NCI-H748 treated with DMSO at 0.1 percent for 48 hours (cell line): ENCODE measurements at places on chromosomes 5 and 9.

GRCh38 chr5:175798626-175799025, 72.8 kb upstream of the CPLX2 start:
- DNase-seq: no peak

DNA sequence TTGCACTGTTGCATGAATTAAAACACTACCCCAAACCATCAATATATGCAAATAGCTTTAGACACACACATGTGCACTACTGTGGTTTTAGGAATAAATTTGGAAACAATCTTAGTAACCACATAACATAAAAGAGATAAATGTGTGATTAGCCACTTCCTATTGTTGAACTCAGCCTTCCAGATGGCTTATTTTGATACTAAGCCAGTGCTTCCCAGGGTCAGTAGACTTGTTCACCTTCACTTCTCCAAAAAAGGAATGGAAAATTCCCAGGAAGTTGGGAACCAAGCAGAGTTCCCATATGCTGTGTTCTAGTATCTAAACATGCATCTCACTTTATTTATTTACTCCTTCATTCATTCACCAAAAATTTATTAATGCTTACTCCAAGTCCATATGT, 47.8 kb downstream of the SVEP1 start:
- no peak for DNase-seq

- DNase-seq: no peak
These were observed 178.9 kb downstream of the XRCC4 start for GRCh38 chr5:83256091-83256780.

DNA sequence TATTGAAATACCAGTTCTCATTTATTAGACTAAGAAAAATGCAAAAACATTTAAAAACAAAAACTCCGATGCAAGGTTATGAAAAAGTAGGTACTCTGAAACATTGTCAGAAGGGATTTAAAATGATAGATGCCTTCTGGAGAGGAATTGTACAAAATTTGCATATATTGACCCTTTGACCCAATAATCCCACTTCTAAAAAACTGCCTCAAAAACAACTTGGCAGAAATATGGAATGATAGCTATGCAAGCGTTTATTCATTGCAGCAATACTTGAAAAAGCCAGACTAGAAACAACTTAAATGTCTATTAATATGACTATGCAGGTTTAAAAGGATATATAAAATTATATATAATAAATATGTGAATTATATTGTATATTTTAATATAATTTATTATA, 118.4 kb downstream of the PLK2 start:
- DNase-seq: no peak

DNA sequence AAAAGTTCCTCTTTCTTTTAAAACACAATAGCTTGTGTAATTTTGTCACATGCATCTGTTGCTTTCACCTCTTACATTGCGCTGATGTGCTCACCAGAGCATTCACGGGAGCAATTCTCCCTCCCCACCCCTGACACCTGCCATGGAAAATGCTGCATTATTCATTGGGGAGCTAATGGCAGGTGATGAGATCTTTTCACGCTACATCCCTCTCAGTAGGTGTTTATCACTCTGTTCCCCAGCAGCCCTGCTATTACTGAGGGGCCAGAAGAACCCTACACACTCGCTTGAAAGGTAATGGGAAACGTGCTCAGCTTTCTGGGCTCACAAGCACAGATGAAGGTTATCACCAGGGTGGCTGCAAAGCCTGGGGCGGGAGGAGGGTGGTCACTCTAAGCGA, 398.0 kb downstream of the PSAT1 start:
- peak; percentile 58 for DNase-seq
